ENCODE measurements at places on chromosomes 3 and 15.

GRCh38 chr15:94387849-94388441, 156.6 kb downstream of the MCTP2 start:
- no peak for DNase-seq

DNA sequence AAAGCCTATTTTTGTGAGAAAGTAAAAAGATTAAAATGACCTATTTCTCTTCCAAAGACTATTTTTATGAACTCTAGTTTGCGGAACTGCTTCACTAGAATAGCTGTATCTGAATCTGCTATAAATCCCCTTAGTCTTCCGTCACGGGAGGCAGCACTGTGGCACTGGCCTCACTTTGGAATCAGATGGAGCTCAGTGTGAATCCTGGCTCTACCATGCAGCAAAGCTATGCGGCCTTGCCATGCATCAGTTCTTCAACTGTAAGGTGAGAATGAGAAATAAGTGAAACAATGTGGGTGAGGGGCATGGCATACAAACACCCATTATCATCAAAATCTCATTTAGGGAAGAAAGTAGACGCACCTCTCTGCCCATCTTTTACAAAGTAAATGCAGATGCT, 27.5 kb upstream of the CSPG5 start:
- DNase-seq, result no peak

DNA sequence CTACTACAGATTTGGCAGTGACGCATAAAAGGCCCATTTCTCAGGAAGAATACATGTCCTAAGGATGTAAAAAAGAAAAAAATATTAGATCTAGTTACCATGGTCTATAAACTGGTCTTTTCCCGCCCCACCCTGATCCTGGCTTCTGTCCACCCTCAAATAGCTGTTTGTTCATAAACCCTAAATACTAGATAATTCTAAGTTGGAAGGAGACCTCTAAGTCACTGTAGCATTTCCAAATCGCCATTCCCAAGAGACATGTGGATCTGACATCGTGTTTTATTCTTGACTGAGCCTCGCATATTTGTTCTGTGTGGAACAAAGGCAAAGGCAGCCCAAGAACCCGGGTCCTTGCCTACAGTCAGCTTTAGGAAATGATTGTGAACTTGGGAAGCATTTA, 49.0 kb downstream of the LMCD1 start:
- no peak for DNase-seq

DNA sequence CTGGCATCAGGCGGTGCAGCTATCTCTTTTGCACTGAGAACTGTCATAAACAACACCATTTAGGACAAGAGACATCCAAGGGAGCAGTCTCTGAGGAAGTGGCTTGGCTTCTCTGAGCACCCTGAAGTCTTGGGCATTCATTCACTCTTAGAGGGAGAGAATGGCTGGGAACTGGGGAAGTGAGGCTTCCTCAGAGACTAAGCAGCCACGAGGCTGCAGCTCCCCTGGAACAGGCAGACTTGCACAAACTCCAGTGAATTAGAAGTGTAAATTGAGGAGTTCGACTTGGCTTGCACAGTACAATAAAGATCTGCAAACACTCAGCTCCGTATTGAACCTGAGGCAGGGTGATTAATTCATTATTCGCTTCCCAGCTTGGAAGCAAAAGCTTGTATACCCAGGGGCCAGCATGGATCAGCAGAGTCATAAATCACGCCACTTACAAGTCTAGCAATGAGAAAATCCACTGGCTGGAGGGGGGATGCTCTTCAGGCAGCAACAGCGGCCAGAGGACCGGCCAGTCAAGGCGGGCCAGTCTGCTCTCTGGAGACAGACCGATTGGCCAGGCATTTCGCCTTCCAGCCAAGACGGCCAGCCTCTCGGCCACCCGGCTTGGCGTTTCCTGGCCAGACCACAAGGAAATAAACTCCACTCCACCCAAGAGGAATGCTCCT, 118.8 kb upstream of the ADPGK start:
- no peak for DNase-seq

DNA sequence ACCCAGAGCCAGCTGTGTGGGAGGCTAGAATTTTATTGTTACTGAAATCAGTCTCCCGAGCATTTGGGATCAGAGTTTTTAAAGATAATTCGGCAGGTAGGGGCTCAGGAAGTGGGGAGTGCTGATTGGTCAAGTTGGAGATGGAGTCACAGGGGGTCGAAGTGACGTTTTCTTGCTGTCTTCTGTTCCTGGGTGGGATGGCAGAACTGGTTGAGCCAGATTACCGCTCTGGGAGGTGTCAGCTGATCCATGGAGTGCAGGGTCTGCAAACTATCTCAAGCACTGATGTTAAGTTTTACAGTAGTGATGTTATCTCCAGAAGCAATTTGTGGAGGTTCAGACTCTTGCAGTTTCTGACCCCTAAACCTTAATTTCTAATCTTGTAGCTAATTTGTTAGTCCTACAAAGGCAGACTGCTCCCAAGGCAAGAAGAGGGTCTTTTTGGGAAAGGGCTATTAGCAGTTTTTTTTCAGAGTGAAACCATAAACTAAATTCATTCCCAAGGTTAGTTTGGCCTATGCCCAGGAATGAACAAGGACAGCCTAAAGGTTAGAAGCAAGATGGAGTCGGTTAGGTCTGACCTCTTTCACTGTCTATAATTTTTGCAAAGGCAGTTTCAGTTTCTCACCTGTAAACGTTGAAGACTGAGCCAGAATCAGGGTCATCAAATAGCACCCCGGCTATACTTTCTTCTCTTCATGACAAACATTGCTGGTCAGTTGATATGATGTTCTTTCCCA, 28.2 kb downstream of the FLNB start:
- DNase-seq, result no peak

- no peak for DNase-seq
Observed at GRCh38 chr3:108959017-108959416, 5.3 kb upstream of the GUCA1C start.

- DNase-seq, result no peak
Observed at GRCh38 chr3:152719264-152719663, 115.7 kb upstream of the P2RY1 start.

DNA sequence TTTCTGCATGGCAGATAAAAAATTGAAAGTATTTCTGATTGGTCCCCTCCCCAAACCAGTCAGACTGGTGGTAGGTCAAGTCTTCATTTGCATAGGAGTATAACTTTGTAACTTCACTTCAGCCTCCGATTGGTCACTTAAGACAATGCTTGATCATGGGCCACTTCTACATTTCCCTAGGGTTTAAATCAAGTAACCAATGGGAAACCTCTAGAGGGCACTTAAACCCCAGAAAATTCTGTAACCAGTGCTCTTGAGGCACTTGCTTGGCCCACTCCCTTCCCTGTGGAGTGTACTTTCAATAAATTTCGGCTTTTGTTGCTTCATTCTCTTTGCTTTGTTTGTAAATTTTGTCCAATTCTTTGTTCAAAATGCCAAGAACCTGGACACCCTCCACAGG, 225.5 kb downstream of the ARPP21 start:
- no peak for DNase-seq

DNA sequence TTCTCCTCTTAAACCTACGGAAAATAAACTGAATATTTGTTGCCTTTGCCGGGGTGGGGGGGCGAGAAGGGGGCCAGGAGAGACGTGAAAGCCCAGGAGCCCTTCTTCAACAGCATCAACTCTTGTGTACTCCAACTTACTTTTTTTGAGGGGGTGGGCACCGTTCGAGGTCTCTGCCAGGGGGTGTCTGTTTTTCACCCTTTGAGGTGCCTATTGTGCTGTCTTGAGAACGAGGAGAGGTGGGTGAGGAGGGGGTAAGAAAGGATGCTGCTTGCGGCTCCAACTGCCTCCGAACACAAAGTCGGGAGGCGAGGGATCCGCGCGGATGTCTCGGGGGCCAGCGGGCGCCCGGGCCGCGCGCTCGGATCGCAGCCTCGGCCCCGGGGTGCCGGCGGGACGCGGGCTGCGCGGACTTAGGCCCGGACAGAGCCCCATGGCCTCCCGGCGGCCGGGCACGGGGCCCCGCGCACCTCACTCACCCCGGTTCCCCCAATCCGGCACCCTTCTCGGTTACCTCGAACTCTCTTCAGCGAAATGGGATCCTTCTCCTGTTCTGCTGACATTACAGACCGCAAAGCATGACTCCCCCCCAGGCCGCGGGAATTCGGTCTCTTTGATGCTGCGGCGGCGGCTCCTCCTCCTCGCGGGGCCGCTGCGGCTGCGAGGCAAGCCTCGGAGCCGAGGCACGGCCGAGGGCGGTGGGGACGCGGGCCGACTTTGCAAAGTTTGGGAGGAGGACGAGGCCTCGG, 650 bp downstream of the PYGO1 start:
- DNase-seq, result no peak

- no peak for DNase-seq
Observed at GRCh38 chr3:184134746-184135148, 411 bp upstream of the EIF2B5 start.

DNA sequence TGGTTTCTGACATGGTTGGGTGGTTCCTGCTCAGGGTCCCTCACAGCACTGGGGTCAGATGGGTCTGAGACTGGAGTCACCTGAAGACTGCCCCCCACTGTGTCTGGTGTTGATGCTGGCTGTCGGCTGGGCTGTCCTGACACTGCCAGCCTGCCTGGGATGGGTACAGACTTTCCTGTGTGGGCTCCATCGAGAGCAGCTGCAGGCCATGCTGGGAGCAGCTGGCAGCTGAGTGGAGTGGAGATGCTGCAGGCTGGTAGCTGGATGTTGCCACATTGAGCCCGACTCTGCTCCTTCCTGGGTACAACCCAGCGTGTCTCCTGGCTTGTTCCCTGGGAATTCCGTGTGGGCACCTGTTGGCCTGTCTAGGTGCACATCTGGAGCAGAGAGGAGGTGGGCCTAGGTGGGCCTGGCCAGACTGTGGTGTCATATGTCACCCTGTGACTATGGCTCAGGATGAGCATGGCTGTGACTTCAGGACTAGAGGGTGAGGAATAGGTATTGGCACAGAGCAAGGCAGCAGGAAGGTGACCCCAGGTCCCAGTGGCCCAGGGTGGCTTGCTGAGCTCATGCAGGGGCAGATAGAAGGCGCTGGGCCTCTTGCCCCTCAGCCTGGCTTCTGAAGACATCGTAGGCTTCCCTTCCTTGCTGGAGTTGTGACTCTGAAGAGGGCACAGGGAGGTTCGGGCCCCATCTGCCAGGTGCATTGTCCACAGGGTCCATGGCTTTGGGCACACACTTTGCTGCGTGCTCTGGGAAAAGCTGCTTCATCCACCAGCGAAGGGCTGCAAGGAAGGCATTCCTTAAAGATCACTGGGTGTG, 40.0 kb upstream of the PRR23E start:
- DNase-seq, result no peak
